ENCODE measurements at places on chromosomes 6 and 20.

DNA sequence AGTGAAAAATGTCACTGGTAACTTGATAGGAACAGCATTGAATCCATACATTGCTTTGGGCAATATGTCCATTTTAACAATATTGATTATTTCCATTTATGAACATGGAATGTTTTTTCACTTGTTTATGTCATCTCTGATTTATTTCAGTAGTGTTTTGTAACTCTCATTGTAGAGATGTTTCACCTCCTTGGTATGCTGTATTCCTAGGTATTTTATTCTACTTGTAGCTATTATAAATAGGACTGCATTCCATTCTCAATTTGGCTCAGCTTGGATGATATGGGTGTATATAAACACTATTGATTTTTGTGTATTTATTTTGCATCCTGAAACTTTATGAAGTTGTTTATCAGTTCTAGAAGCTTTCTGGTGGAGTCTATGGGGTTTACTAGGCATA lies 730.3 kb downstream of the DOK5 start:
- no peak for DNase-seq

DNA sequence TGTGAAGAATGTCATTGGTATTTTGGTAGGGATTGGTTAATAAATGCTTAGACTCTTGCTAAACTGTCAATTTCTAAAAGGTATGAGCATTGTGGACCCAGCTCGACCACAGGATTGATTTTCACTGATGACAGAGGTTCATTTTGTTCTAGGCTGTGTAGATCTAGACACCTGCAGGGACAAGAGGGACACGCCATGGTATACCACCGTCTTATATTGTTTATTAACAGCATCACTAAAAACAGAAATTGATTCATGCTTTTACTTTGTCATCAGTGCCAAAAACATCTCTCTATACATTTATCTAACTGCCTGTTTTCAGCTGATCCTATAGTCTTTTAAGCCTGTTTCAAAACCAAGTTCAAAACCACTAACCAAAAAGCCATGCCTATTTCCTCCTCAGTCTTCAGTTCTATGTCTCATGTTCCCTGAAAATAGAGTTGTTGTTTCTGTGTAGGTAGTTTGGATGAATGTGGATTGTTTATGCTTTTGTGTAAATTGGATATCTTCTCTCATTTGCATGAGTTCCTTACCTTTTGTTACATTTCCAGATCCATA lies 109.8 kb downstream of the JAG1 start:
- no peak for DNase-seq

DNA sequence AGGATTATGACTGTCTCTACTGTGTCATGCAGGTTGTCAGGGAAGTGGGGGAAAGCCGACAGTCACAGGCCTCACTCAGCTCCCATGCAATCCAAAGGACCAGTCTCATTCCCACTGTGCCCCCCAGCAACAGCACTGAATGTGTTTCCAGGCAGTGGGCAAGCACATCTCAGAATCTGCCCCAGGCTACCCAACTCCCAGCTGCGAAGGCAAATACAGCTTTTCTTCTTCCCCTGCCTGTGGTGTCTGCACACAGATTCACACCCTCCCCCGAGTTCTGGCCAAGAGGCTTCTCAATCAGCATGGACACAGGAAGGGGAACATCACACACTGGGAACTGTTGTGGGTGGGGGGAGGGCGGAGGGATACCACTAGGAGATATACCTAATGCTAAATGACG lies 75.3 kb downstream of the SNAP91 start:
- no peak for DNase-seq

DNA sequence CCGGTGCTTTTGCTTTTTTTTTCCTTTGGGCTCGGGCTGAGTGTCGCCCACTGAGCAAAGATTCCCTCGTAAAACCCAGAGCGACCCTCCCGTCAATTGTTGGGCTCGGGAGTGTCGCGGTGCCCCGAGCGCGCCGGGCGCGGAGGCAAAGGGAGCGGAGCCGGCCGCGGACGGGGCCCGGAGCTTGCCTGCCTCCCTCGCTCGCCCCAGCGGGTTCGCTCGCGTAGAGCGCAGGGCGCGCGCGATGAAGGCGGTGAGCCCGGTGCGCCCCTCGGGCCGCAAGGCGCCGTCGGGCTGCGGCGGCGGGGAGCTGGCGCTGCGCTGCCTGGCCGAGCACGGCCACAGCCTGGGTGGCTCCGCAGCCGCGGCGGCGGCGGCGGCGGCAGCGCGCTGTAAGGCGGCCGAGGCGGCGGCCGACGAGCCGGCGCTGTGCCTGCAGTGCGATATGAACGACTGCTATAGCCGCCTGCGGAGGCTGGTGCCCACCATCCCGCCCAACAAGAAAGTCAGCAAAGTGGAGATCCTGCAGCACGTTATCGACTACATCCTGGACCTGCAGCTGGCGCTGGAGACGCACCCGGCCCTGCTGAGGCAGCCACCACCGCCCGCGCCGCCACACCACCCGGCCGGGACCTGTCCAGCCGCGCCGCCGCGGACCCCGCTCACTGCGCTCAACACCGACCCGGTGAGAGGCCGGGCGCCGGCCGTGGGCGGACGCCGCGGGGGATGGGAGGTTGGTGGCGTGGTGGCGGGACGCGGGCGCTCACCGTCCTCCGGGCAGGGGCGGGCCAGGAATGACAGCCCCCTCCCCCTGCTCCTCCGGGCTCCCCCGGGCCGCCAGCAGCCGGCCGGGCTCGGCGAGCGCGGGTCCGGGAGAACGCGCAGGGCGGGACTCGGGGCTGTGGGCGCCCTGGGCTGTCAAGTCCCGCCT lies 606 bp downstream of the ID4 start:
- DNase-seq: no peak

DNA sequence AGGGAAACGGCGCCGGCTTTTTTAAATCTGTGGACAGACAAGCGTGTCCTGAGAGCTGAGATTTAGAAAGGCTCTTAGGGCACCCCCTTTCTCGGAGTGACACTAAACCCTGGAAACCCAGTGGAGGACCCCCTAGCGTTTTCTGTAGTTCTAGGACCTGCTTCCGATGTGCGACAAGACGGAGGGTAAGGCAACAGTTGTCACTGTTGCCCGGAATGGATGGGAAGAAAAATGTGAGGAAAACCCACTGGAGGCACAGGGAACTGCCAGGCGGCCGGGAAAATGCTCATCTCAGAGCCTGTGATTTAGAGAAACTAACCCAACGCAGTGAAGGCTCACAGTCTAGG lies 551 bp upstream of the ATP5F1E start:
- no peak for DNase-seq

GRCh38 chr6:15369838-15370237 lies 124.0 kb downstream of the JARID2 start:
- no peak for DNase-seq

GRCh38 chr6:135195522-135195921 lies 14.4 kb downstream of the MYB start:
- no peak for DNase-seq

DNA sequence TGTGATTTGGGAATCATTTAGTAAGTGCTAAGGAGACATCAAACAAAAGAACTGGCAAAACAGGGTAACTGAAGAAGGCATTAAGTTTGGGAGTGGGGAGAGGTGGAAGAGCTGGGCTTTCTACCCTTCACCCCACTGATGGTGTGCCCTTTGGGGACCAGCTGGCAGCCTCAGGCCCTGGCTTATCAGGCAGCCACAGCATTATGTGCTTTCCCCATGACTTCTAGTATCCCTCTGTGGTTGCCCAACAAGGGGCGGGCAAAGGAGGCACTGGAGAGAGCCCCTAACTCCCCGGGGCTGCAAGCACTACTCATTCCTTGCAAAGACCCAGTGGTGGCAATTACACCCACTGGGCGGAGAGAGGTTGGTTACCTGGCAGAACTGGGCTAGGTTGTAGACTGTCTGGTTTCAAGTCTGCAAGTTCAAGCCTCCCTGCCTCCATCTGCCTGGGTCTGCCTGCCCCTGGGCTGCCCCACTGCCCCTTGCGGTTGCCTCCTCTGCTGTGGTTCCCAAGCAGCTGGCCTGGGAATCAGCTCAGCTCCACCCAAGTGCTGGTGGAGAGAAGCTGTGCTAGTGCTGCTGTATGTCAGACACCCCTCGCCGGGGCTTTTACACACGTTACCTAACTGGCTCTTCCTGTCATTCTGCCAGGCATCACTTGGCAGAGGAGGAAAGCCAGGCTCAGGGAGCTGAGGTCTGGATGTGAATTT lies 29.9 kb downstream of the KCNK5 start:
- no peak for DNase-seq

DNA sequence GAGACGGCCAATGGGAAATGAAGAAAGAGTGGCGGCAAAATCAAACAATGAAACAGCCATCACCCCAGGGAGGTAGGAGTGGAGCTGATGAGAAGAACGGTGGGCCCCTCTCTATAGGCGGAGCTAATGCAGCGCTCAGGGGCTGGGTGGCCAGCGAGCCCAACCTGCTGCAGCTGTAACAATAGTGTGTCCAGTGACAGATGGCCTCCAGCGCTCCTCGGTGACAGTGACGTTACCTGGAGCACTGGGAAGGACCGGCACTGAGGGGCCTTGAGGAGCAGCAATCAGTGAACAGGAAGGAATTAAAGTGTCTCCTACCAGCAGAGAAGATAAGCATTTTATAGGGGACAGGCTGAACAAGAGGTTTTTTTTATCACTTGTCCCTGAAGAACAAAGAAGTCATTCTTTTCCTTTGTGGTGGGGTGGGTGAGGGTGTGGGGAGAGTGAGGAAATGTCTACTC lies 81.6 kb downstream of the FOXA2 start:
- DNase-seq: no peak

DNA sequence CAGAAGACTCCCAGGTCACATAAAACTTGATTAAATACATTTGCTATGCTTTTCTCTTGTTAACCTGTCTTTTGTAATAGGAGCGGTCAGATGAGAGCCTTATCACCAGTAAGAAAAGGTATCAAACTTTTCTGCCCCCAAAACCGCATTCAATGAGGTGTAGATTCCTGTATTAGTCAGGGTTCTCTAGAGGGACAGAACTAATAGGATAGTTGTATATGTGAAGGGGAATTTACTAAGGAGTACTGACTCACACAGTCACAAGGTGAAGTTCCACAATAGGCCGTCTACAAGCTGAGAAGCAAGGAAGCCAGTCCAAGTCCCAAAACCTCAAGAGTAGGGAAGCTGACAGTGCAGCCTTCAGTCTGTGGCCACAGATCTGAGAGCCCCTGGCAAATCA lies 32.7 kb downstream of the PTPRK start:
- no peak for DNase-seq

GRCh38 chr6:69953491-69953890 lies 87.1 kb downstream of the COL19A1 start:
- DNase-seq: no peak

GRCh38 chr6:64439274-64439673 lies 803.7 kb downstream of the PHF3 start:
- no peak for DNase-seq

- no peak for DNase-seq
Observed at GRCh38 chr6:10382728-10383330, 32.0 kb downstream of the TFAP2A start.

DNA sequence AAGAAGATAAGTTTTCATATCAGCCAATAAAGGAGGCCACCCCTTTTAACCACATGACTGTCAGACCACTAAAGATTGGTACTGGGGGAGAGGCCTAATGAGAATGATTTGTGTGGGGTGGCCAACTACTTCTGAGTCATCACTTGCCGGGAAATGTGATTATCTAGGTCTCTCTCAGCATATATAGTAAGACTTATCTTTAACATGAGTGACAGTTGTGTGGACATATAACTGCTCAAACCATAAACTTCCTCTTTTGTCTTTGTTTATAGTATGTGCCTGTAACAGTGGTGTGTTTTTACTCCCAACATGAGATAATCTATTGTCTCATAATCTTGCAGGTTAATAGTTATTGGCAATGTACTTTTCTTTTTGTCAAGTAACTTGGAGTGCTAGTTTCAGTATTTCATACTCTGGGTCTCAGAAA lies 312.4 kb downstream of the CDKAL1 start:
- DNase-seq: no peak

DNA sequence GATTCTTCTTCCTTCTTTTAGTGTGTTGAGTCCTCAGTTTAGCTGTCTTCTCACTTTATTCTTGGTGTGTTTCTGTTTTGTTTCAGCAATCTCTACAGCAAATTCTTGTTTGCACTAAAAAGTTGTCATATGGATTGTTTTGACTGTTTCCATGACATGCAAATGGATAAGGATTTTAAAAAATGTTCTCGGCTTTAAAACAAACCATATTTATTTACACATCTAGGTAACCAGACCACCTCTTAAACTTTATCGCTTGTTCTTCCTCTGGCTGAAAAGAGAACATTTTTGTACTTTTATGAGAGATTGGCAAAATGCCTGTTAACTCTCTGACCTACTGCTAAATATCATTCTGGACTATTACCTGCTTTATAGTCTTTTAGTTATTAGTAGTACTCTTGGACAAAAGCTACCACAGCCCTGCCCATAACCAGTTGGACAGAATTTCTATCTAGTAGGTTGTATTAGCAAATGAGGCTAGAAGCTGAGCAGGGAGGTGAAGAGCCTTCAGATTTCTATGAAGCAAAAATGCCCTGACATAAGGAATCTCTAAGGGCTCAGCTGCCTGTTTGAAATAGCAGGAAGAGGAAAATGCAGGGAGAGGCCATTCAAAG lies 268.3 kb downstream of the CD109 start:
- DNase-seq: no peak

DNA sequence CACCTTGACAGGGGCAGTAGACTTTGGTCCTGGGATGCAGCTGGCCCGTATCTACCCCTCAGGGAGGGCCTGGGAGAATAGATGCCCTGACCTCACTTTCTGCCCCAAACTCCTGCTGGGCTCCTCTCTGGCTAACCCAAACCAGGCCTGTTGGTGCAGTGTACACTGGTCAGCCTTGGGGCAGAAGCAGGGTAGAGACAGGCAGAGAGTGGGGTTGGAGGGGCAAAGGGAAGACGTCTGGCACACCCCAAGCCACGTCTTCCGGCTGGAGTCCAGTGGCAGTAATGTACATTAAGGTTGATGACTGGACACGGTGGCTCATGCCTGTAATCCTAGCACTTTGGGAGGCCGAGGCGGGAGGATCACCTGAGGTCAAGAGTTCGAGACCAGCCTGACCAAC lies 9.3 kb downstream of the DDR1 start:
- DNase-seq: no peak

DNA sequence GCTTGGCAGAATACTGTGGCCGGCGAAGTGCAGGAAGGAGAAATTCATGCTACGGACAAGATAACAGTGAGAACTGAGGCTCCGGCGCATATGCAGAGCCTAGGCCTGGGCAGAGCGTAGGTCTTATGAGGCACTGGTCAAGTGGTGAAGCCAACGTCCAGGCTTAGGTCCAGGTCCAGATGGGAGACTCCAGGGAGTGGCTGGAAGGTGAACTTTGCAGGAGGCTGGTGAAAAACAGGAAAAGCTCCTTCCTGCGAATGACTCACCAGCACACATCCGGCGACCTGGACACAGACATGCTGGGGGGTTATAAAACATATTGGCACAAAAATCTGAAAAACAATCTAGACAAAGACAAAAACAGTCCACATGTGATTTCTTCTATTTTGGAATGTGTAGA lies 15.4 kb downstream of the C6orf141 start:
- no peak for DNase-seq

- DNase-seq: no peak
Observed at GRCh38 chr20:49447946-49448809, 34.3 kb downstream of the KCNB1 start.

- DNase-seq: peak; percentile 38
Observed at GRCh38 chr20:17967521-17968365, 851 bp downstream of the SNX5 start.

- no peak for DNase-seq
Observed at GRCh38 chr6:71678091-71678490, 208.3 kb upstream of the RIMS1 start.
